ENCODE measurements at places on chromosomes 5 and 9.

GRCh38 chr5:139650031-139650688 lies 2.0 kb downstream of the CXXC5 start:
- no peak for DNase-seq

GRCh38 chr9:88745276-88746001 lies 210.5 kb downstream of the NXNL2 start:
- DNase-seq: no peak

- no peak for DNase-seq
These were observed 33.5 kb downstream of the TMEM245 start for GRCh38 chr9:109086221-109086620.

GRCh38 chr9:134187891-134188385 lies 23.6 kb upstream of the RNU6ATAC start:
- peak; percentile 41 for DNase-seq
